ENCODE measurements at places on chromosomes 7 and 10.

DNA sequence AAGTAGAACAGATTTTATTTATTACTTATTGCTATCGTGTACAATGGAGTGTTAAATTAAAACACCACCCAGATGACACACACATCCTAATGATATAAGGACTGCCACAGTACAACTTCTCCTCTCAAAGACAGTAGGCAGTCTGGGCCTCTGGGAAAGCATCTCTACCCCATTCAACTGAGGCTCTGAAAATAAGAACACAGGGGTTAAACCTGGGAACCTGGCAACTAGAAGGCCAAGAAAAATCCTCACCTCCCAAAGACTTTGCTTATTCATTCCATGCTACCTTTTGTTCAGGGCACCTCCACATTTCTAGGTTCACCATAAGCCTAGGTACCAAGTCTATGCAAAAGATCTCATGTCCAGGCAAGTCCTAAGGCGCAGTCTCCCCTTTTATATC, 125.4 kb upstream of the FEZF1 start:
- no peak for DNase-seq

DNA sequence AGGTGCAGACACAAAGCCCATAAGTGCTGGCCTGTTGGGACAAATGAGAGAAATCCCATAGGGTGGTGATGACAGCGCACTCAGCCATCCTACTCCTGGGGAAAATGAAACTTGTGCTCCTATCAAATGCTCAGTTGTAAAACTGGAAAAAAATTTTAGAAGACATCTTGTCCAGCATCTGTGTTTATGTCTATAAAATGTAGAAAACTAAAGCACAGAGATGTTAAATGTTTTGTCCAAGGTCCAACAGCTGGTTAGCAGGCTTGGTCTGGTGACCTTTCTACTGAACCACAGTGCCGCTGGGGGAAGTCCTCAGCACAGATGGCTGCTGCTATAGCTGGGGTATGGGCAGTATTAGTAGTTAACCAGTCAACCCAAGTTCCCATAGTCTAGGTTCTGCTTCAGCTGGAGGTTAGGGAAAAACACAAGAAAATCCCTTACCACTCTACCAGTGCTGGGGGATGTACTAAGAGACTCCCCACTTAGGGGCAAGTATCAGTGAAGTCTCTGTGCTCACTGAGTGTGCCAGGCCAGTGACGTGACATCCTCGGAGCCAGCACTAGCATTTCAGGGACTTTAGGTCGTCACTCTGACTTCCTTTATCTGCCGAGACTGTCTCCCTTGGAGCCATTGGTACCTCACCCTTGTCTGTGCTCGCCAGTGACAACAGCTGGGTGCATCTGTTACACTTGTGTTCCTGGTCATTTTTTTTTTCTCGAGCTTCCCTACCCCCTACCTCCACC, 1.9 kb downstream of the TSPAN33 start:
- no peak for DNase-seq

DNA sequence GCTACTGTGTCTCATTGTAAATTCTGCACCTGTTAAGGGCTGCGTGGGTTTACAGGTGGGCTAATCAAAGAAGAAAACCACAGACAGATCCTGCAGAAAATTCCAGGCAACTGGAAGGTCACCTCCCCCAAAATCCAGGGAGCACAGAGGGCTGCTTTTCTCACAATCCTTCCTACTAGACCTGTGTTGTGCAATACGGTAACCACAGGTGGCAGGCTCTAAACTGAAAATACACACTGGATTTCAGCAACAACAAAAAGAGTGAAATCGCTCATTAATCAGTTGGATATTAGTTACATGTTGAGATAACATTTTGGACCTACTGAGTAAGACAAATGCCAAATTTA, 83.2 kb downstream of the SLC16A9 start:
- peak; percentile 33 for DNase-seq

DNA sequence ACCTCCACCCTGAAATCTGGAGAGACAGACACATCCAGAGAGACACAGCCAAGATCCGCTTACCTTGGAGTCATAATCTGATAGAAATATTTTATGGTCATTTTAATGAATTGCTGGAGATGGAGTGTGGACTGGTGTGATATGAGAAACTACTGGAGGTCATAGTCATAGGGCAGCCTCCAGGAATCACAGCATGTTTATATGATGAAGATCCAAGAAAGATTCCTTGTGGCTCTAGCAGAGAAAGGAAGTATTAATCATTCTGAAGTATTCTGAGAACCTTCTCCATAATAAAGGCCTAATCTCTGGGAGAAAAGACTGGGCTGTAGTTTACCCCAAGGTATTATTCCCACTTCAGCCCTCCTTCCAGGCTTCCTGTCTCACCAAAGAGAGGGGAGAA, 38.0 kb downstream of the POLR1F start:
- no peak for DNase-seq

DNA sequence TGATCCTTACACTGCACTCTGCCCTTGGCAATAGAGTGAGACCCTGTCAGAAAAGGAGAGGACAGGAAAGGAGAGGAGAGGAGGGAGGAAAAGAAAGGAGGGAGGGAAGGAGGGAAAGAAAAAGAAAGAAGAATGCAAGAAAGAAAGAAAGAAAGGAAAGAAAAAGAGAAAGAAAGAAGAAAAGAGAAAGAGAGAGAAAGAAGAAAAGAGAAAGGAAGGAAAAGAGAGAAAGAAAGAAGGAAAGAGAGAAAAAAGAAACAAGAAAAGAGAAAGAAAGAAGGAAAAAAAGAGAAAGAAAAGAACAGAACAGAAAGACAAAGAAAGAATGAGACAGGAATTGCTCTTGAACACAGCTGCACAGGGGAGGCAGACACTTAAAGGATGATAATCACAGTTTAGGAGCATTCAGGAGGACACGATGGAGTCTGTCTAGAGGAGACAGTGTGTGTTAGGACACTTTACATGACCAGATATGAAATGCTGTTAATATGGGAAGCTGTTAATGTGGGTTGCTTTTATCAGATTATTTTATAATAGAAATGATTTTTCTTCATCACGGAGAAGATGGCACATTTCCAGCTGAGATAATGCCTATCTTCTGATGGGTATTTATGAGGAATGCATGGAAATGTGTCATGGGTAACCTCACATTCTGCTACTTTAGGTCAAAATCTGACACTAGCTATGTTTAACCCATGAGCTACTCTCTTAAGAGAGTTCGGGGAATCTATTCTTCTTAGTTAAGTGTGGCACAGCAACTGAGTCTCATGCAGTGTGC, 160.5 kb downstream of the BAMBI start:
- no peak for DNase-seq

DNA sequence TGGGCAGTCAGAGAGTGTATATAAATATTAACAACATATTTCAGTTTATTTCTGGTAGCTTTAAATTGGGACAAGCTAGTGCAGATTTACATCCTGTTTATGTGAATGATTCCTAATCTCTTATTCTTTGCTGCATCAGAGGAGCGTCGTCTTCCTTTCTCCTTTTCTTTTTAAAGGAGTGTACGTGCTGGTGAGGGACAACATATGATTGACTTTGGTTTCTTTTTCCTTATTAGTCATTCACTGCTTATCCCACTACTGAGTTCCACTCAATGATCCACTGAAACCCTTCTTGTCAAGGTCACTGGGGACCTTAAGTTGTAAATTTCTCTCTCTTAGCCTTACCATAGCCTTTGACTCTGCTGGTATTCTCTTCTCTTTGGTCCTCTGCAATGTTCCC, 116.3 kb downstream of the EXOC4 start:
- DNase-seq = no peak

GRCh38 chr7:108486291-108486966, 30.2 kb upstream of the NRCAM start:
- no peak for DNase-seq

- DNase-seq = no peak
Measured at GRCh38 chr7:121132940-121133339, 144.4 kb downstream of the CPED1 start.

GRCh38 chr10:111076682-111077478, at the start of gene ADRA2A:
Gene ADRA2A, plus strand, starts transcription at chr10:111077029. Its CDS starts 968 bp downstream, at chr10:111077997.
- peak; percentile 44 for DNase-seq

All from SW480 (cell line).